Mammary epithelial cell (primary cell): ENCODE measurements at places on chromosomes 7 and 10.

DNA sequence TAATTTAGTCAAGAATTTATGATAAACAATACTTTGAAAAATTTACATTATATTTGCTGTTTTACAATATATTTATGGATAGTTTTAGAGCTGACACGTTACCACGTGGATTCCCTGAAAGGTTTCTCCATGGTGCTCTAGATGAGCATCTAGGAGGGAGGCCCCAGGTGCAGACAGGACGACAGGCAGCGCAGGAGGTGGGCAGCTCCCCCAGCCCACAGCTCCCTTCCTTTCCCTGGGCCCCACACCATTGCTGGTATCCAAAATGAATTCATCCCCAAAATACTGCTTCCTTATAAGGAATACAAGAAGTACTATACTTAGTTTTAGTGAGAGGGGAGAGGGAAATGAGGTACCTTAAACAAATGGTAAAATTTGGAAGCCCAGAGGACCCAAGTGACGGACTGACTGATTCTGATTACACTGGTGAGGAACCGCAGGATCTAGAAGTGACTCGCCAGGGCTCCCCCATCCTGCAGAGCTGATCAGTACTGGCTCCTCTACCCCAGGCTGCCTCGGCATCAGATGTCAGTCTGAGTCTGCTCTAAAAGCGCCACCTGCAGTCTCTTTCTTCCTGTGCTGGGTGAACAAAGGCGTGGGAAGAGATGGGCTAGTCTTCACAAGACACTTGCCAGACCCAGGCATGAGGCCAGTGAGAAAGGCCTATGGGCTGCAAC, 89.2 kb downstream of the DLG5 start:
- DNase-seq = peak; percentile 62

DNA sequence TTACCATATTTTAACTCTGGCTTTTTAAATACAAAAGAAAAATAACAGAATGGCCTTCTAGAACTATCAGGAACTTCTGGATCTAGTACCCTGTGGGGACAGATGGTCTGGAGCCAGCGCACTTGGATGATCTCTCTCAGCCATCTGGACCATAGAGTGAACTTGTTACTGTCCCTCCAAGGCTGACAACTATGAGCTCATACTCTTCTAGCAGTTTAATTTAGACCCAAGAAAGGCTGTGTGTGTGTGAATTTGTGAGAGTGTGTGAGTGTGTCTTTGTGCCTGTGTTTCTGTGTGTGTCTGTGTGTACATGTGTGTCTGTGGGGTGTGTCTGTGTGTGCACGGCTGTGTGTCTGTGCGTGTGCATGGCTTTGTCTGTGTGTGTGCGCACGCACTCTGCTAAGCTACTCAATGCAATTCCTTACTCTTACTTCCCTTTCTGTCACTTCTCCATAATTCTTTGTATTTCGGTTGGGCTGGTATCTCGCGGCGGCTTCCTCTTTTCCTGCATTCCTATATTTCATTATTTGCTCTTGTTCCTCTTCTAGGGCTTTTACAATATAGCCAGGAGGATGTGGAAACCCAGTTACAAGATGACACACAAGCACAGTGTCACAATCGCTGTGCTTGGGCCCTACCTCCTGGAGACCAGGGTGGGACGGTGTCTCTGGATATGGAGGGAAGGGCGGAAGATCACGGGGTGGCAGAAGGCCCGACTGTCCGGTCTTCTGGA, 51.9 kb downstream of the IKZF1 start:
- DNase-seq = no peak

GRCh38 chr10:92689663-92690210, at the start of gene HHEX:
HHEX (plus strand) TSS chr10:92689955; CDS start chr10:92689987, 32 bp downstream.
- peak; percentile 50 for DNase-seq

DNA sequence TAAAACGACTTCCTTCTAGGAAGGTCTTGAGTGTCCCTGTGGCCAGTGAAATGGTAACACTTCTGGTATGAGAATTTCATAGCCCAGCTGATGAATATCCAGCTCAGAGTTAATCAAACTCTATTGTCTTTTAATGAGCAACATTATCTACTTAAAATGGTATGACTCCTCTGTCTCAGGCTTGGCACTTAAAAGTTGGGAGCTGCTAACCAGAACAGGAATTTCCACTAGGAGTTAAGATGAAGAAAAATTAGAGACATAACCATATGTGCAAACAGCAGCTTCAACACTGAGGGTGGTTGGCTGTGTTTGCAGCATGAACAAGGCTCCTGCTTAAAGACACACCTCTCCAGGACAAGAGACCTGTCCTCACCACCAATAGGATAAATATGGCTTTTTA, 46.8 kb downstream of the CH25H start:
- DNase-seq = no peak

DNA sequence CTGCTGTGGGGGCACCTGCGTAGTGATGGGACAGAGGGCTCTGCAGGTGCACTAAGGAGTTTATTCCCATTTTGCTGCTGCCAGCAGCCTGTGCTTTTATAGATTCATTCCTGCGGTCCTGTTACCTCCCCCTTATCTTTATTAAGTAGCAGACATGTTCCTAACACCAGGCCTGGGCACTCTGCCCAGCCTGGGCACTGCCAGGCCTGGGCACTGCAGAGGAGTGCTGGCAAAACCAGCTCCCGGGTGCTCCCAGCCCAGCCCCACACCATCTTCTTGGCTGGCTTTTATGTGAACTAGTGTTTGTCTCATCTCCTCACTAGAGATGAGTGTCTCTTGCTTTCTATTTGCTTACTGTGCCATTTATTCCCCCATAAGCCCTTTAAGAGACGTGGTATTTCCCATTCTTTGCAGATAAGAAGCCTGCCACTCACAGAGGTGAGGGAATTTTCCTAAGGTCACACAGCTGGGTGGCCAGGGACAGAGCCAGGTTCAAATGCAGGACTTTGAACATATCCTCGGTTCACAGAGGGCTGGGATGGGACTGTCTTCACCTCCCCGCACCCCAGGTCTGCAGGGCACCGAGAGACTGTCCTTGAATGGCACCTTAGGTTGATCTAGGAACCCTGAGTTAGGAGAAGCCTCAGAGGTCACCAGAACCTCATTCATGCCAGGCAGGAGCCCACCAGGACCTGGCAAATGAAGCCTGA, 14.6 kb upstream of the DRGX start:
- no peak for DNase-seq
